ENCODE measurements at places on chromosomes 7 and 10.

GRCh38 chr7:48515171-48515570 is 343.9 kb downstream of the ABCA13 start:
- no peak for DNase-seq

DNA sequence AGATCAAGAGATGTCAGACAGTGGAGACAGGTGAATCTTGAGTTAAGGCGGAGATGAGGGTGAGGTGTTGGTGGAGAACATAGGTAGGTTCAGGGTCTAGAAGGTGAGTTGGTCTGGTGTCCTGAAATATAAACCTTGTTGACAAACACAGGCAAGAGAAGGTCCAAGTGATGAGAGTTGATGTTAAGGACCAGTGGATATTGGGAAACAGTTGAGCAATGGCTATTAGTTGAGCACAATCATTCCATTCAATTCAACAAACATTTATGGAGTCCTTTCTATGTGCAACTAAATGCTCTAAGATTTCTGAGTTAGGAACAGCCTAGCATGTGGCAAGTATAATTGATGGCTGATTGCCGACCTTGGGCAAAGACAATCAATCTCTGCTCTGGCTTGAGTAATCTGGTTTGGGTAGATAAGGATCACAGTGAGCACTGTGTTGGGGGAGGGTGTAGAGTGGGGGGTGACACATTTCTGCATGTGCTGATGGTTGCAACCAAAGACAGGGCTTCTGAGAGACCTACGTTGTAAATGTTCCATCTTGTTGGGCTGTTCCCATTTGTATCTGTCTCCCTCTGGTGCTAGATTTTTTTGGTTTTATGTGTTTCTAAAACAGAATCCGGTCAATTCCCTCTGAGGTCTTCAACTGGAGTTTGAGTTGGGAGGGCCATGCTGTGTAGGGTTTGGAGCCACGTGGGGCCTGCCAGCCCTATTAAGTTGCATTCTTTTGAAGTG is 201.1 kb downstream of the BAMBI start:
- no peak for DNase-seq

DNA sequence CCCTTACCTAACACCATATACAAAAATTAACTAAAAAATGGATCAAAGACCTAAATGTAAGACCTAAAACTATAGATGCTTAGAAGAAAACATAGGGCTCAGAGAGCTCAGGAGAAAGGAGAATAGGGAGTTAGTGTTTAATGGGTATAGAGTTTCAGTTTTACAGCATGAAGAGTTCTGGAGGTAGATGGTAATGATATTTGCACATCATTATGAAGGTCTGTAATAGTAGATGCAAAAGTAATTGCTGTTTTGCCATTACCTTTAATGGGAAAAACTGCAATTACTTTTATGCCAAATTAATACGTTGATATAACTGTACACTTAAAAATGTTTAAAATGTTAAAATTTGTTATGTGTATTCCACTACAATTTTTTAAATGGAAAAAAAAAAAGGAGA is 39.2 kb upstream of the NANOS1 start:
- no peak for DNase-seq

GRCh38 chr7:22443370-22444180 is 56.4 kb downstream of the STEAP1B start:
- no peak for DNase-seq

DNA sequence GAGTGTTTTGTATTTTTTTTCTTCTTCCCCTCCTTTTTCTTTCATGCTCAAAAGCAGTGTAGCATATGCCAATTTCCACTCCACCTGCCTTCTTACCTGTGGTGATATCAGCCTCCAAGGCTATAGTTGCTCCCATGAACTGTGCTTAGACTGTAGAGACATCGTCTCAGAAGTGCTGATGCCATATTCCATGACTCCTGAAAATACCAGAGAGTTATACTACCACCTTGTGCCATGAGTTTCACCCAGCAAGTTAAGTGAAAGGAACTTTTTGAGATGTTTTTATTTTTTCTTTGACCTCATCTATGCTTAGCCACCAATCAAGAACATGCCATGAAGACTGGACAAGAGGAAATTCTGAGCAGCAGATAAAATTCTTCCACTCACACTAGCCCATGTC is 142.8 kb upstream of the SEMA3E start:
- no peak for DNase-seq

DNA sequence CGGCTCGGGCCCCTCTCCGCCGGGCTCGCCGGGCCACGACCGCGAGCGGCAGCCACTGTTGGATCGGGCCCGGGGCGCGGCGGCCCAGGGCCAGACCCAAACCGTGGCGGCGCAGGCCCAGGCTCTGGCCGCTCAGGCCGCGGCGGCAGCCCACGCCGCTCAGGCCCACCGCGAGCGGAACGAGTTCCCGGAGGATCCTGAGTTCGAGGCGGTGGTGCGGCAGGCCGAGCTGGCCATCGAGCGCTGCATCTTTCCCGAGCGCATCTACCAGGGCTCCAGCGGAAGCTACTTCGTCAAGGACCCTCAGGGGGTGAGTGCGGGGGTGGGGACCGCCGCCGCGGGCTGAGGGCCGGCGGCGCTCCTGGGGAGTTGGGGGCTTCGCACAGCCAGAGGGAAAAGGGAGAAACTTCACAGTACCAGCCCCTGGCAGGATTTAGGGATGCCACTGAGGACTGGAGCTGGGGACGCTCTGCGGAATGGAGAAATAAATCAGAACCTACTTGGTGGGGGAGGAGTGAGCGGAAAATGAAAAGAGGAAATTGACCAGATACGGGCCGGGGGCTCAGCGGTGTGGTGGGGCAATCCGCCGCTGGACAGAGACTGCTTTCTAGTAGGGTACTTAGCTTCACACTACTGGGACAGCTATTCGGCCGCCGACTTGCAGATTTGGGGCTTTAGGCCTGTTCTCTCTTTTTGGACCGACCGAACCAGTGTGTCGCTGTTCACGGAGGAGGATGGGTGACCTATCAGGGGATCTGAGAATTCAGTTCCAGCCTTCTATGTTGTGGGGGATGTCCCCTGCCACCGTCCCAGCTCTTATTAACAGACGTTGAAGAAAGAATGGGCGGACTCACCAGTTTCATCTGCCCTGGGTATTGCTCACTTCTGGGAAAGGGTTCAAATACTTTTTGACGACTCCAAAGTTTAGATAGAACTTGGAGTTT is 669 bp downstream of the PI4K2A start:
- DNase-seq: peak; percentile 25

- peak; percentile 63 for DNase-seq
Measured at GRCh38 chr7:74002474-74003017, 25.4 kb upstream of the ELN start.

DNA sequence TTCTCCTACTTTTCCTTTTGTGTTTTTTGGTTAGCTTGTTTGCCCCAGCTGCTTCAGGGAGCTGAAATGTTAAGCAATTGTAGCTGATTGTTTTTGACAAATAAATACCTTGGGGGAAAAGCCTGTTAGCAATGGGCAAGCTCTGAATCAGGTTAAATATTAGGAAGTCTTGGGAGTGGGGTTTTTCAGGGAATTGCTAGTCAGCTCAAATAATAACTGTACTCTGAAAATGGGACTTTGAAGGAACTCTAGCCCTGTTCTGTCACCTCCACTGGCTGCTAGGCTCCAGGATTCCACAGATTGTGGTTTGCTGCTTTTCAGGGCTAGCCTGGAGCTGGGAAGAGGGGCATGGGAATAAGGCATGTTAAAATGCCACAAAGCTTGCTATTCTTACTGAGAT is 39.5 kb downstream of the ADK start:
- DNase-seq: no peak

DNA sequence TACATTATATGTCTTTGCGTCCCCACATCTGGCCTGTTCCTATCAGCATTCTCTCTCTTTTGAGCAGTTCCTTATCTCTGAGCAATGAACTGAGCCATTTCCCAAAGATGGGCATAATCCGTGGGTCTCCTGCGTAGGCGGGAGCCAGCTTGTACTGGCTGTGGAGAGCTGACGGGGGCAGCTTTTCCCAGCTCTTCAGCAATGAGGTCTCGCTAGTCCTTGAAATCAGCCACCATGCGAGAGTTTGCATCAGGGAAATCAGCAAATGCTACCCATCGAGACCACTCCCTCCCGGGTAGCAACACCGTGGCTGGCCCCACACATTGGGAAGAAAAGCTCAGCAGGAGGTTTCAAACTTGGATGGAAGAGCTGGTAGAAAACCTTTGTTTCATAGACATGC is 51.9 kb upstream of the FAM180A start:
- DNase-seq: no peak

GRCh38 chr10:74011017-74011416 is 13.1 kb downstream of the VCL start:
- DNase-seq: no peak

GRCh38 chr7:65448816-65449504 is 75.3 kb downstream of the ZNF92 start:
- no peak for DNase-seq

DNA sequence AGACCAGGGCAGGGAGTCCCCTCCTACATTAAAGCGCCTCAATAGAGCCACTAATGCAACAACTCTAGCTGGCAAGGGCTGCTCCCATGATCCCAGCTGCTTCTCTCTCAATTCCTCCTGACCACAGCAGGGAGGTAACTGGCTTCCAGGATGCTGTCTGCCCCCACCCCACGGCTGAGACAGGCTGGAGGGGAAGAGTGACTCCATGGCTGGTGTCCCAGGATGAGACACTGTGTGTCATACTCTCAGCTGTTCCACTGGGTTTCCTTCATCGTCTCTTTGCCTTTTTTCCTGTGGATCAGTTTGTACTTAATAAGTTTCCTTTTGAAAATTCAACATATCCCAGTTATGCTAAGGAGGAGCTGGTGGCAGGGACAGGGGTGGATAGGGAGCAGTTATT is 27.7 kb upstream of the MYH16 start:
- no peak for DNase-seq

- no peak for DNase-seq
Measured at GRCh38 chr10:91726355-91726754, 71.9 kb upstream of the TNKS2 start.

DNA sequence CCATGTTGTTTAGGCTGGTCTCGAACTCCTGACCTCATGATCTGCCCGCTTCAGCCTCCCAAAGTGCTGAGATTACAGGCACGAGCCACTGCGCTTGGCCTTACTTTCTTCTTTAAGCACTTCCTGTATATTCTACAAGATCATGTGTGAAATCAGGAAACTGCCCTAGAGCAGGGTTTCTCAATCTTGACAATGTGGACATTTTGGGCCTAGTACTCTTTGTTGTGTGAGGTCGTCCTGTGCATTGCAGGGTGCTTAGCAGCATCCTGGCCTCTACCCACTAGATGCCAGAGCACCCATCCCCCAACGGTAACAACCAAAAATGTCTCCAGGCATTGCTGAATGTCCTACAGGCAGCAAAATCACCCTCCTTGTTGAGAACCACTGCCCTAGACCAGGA is 24.7 kb downstream of the RRP12 start:
- no peak for DNase-seq

DNA sequence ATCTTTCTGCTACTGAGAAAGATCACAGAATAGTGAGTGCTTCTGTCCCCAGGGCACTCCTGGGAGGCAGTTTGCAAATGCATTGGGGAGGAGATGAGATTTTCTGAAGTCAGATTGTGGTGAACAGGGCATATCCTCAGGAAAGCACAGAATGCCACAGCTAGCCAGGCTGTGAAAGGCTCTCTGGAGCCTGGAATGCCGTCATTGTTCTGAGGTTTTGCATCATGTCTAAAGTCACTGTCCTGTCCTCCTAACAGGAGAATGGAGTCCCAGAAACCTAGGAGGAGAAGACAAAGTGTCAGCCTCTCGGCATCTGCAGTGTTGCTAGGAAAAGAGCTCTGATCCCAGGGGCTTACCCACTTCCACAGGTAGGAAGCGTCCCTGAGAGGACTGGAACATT is 69.2 kb upstream of the IGFBP3 start:
- no peak for DNase-seq

DNA sequence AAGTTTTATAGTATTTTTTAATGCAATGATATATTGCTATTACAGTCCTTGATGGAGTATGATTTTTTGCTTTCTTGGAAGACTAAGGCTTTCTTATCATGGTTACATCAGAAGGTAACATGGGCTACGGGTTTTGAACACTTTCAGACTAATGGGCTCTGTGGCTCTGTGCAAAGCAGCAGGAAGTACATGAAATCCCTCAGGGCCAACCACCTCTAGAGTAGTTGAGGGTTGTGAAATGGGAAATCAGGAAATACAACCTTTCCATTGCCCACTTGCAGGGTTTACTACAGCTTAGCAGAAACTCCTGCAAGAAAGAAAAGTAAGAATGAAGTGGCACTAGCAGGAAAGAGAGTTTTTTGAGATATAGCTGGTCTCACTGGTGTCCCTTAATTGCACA is 853.5 kb downstream of the KCNMA1 start:
- no peak for DNase-seq

DNA sequence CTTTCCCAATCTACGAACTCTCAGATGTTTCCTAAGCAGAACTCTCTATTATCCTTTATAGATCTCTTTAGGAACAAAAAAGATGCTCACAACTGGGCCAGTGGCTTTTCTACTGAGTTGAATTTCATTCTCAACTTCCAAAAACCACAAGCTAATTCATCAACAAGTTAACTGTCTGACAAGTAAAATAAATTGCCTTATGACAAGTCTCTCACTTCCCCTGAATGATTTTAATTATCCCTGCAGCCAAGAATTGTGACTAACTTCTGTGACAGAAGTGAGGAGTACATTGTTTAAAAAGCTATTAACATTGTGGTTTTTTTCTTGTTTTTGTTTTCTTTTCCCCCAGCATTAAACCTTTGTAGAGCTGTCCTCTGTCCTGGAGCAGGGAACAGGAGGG is 343.1 kb downstream of the HPSE2 start:
- no peak for DNase-seq

DNA sequence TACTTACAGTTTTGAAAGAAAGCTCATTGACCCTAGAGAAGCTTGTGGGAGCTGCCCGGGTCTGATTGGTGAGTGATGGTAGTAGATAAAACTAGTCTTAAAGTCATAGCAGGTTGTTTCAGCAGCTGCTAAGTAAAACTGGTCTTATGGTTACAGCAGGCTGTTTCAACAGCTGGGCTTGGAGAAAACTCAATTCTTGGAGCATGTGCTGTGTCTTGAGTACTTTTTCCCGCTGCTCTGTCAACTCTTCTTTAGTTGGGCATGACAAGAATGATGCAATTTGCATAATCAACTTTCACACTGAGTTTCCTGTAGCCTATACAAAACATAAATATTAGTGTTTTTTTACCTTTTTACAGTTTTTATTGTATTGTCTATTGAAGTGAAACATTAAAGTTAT is 707.9 kb downstream of the AUTS2 start:
- no peak for DNase-seq

- no peak for DNase-seq
Measured at GRCh38 chr7:135257790-135258189, 24.2 kb downstream of the STRA8 start.

GRCh38 chr7:73895626-73896025 is 34.7 kb downstream of the TMEM270 start:
- no peak for DNase-seq

- no peak for DNase-seq
Measured at GRCh38 chr7:20786779-20787659, at the start of gene SP8. Gene SP8, minus strand, starts transcription at chr7:20786886. Its CDS starts 88 bp downstream, at chr7:20786798.
